ENCODE measurements at places on chromosomes 2 and 18.

GRCh38 chr2:3612639-3613523 is 18.0 kb downstream of the COLEC11 start:
- no peak for DNase-seq

- DNase-seq = no peak
Measured at GRCh38 chr2:131023758-131024157, 69.5 kb downstream of the FAM168B start.

DNA sequence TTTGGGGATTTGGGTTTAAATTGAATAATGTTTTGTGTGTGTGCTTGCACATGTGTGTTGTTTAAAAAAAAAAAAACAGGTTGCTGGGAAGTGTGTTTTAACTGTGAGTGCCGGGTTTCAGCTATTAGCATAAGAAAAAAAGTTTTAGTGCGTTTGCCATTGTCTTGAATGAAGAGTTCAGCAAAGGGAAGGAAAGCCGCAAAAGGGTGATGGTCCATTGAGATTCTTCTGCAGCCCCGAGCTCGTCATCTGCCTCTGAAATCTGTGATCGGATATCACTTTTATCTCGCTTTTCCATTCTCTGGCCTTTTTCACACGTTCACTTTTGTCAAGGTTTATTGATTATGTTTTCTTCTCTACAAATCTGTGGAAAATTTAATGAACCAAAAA is 4.7 kb downstream of the GLI2 start:
- no peak for DNase-seq

- no peak for DNase-seq
Measured at GRCh38 chr2:1515986-1516797, 102.9 kb downstream of the TPO start.

DNA sequence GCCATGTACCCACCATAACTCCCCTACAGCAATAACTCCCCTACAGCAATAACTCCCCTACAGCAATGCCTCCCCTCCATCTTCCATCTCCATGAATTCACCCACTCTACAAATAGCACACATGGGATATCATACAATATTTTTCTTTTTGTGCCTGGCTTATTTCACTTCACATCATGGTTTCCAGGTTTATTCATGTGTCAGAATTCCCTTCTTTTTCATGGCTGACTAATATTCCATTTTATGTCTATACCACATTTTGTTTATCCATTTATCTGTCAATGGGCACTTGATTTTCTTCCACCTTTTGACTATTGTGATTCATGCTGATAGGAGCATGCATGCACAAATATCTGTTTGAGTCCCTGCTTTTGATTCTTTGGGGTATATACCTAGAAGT is 178.3 kb downstream of the SMAD7 start:
- DNase-seq = no peak

DNA sequence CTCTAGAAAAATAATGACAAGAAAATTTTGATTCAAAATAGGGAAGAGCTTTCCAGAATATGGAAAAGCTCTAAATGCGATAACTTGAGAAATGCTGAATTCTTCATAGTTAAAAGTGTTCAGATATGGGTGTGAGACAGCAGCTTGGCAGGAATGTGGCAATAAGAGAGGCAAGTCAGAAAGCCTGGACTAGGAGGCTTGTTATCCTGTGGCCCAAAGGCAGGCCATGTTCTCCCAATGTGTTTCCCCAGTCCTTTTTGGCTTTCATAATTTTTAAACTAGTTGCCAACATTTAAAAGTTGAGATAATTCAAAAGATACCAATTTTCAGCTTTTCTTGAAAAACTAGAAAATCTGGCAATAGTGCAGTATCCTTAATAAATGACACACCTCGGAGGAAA is 366.3 kb upstream of the FANCL start:
- no peak for DNase-seq

DNA sequence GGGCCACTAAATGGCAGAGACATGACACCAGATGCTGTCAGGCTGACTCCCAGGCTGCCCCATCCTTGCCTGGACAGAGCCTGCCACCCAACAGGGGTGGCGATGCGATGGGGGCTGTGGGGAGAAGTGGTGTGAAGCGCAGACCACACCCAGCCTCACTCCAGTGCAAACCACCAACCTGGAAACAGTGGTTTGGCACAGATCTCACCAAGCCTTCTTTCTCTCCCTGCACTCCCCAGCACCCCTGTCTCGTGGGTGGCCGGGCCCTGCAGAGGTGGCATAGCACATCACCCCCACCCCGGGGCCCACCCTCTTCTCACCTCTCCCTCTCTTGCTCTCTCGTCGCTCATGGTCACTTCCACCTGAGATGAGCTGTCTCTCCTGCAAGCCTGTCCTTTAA is 32.6 kb downstream of the CIB4 start:
- DNase-seq = no peak

DNA sequence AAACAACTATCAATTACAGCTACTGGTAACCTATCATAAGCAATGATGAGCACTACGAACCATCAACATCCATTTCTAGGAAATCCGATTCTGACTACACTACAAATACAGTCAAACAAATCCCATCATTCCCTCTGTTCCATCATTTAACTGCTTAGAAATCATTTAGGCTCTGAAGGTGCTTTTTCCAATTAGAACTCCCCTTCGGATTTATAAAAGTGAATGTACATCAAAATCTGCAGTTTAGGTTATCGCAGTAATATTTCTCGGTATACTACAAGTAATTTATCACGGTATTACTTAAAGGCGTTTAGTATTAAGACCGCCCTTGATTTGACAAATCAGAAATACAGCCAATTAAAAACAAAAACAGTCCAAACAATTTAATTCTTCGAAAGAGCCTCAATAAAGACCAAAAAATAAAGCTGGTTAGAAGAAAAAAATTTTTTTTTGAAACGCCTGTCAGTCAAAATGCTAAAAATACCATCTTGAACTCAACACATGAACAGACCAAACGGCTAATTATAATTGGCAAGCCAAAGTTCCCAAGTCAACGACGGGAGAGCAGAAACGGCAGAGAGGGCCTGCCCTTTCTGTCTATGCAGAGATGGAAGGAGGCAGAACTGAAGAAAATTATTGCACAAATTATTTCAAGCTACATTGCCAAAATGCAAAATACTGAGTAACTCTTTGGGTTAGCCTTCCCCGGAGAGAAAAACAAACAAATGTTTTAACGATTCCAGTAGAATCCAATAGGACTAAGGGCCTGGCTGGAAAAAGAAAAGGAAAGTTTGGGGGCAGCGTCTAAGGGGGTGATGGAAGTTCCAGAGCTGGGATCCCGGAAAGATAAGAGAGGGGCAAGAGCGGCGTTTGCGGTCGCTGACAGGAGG is 1.2 kb downstream of the VPS54 start:
- no peak for DNase-seq

- DNase-seq = no peak
Measured at GRCh38 chr2:134625311-134625710, 93.5 kb downstream of the TMEM163 start.

- DNase-seq = no peak
Measured at GRCh38 chr18:61582202-61582710, 249.0 kb downstream of the CDH20 start.

- DNase-seq = no peak
Measured at GRCh38 chr2:2007551-2008501, 263.5 kb upstream of the PXDN start.

DNA sequence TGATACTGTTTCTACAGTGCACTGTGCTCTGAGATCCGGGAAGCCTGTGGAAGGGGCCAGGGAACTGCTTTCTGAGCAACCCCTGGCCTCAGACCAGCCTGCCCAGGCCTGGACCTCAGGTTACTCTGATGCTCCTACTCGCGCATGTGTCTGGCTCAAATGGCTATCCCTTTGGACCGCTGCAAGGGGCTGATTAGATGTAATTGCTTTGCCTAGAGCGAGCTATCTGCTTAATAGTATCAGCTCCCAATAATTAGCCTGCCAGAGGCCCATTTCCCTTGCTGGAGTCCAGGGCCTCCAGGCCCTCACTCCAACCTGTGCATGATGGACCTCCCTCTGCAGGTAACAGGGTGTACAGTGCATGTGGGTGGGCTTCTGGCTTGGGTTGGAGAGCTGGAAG is 7.2 kb upstream of the KCNK3 start:
- DNase-seq = no peak

DNA sequence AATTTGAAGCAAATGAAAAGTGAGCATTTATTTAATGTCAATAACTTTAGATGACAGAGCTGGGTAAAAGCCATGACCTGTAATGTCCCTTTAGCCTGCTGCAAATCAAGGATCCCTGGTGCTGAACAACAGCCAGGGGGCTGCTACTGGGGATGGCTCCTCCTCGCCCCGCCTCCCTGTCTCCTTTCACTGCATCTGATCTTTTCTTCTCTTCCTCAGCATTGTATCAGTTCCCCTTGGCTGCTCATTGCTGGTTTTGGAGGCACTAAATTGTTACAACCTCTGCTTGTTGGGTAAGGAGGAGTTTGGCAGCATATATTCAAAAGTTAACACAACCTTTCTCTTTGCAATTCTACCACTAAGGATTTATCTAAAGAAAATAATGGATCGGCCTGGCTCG is 236.3 kb upstream of the ID2 start:
- DNase-seq = no peak

GRCh38 chr2:238449909-238450417 is 23.2 kb downstream of the ASB1 start:
- DNase-seq = no peak

DNA sequence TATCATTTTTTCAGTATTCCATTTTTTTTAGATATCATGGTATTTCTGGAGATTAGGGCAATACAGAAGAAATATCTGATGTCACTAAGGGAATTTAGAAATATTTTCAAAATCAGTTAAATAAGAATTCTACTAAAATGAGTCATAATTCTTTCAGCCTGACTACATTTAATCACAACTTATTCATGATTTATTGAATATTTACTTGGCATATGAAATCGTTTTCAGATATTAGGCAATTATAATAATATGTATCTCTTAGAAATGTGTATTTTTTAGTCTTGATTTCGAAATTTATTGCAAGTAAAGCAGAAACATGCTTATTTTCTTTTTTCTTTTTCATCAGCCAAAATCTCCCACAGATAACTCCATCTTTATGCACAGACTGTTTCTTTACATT is 142.2 kb downstream of the CCDC102B start:
- no peak for DNase-seq

DNA sequence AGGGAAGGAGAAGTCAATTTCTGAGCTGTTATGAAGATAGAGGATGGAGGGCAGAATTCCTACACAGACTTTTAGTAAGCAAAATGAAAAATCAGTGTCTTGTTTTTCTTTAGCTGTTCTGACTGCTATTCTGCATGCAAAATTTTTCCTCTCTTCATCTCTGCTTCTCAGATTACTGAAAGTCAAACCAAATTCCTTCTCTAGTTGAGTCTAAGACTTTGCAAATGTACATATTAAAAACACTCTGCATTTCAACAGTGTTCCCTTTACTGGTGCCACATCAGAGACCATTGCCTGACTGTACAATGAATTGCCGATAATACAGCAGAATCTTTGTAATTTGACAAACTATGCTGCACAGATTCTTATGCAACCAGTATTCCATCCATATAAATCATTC is 198.8 kb downstream of the EXOC6B start:
- no peak for DNase-seq

- no peak for DNase-seq
Measured at GRCh38 chr2:16038621-16039020, 98.3 kb downstream of the MYCN start.

DNA sequence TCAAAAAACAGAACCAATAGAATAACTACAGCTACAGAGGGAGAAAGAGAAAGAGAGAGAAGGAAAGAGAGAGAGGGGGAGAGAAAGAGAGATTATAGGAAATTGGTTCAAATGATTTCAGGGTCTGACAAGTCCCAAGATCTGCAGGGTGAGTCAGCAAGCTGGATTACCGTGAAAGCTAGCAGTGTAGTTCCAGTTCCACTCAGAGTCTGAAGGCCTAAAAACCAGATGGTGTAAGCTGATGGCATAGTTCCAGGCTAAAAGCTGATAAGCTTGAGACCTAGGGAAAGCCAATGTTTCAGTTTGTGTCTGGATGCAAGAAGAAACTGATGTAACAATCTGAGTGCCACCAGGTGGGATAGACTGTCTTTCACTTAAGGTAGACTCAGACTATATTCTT is 397.7 kb downstream of the TRIB2 start:
- no peak for DNase-seq

DNA sequence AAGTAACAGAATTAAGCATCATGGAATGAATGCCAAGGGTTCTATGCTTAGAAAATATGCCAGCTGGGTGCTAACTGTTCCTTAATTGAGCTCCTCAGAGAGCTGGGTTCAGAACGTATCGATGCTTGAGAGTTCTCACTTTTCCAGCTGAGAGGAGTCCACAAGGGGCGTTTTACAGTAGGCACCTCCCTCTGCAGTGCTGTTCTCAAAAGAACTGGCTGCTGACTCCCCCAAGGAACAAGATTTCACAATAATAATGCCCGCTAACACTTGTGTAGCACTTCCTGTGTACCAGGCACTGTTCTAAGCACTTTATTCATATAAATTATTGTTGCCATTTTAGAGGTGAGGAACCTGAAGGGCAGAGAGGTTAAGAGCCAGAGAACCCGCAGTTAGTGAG is 18.1 kb upstream of the TMEM237 start:
- DNase-seq = no peak

GRCh38 chr2:152046940-152047339 is 51.9 kb downstream of the CACNB4 start:
- no peak for DNase-seq

DNA sequence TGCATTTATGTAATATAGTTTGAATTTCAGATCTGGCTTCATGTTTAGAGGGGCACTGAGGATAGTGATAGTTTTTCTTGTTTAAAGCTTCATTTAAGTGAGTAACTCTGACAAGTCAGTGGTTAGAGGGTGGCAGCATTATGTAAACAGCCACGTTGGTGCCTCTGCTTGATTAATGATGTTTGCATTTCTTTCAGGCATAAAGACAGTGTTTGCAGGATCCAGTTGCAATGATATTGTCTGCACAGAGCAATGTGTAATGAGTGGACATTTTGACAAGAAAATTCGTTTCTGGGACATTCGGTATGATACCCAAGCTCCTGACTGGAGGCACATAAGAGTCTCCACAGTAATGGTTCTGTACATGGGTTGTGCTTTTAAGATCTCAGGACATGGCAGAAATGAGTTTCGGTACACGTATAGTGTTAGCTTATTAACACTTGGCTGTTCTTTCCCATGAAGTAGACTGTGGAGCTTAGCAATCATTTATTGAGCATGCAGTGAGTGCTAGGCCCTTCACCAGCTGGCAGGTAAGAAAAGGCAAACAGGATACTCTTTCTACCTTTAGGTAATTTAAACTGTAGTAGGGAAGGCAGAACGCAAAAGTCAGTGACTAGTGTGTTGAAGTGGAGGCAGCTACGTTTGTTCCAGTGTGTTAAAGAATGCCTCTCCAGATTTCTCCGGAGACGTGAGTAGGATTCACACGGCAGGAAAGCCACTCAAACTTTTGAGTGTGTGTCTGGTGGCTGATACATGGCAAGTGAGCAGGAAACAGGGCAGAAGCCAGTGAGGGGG is 17.4 kb upstream of the SAG start:
- DNase-seq = no peak

- DNase-seq = no peak
Measured at GRCh38 chr2:81213598-81213997, 909.0 kb upstream of the LRRTM1 start.

- DNase-seq = no peak
Measured at GRCh38 chr18:23207994-23208393, 72.7 kb downstream of the CABLES1 start.

- no peak for DNase-seq
Measured at GRCh38 chr2:41544709-41545108, 503.1 kb upstream of the PKDCC start.

GRCh38 chr2:215826838-215827441 is 186.4 kb downstream of the MREG start:
- no peak for DNase-seq

GRCh38 chr2:212863185-212863588 is 288.2 kb downstream of the IKZF2 start:
- no peak for DNase-seq

Data from stimulated activated CD8-positive, alpha-beta memory T cell treated with anti-CD3 and anti-CD28 coated beads, Interleukin-12 subunit alpha, Interleukin-12 subunit beta, amount 100 ng/mL, for 4 hours (primary cell).